Endothelial cell of umbilical vein (primary cell): ENCODE measurements at places on chromosomes 12 and 14. TPM values are rescaled to one million over a fixed set of nuclear protein-coding genes. Genes with fewer than 3 reads are reported as not detected.

GRCh38 chr12:87768501-87769287 lies 260.5 kb downstream of the C12orf50 start:
- DNase-seq: no peak

- no peak for DNase-seq
Observed at GRCh38 chr12:130141105-130141504, 21.2 kb upstream of the FZD10 start.

GRCh38 chr12:98256830-98257229 lies 258.6 kb upstream of the TMPO start:
- no peak for DNase-seq

GRCh38 chr12:89333564-89334252 lies 18.6 kb downstream of the DUSP6 start:
- DNase-seq: no peak

GRCh38 chr12:118025168-118025567 lies 8.7 kb downstream of the RFC5 start:
- no peak for DNase-seq

DNA sequence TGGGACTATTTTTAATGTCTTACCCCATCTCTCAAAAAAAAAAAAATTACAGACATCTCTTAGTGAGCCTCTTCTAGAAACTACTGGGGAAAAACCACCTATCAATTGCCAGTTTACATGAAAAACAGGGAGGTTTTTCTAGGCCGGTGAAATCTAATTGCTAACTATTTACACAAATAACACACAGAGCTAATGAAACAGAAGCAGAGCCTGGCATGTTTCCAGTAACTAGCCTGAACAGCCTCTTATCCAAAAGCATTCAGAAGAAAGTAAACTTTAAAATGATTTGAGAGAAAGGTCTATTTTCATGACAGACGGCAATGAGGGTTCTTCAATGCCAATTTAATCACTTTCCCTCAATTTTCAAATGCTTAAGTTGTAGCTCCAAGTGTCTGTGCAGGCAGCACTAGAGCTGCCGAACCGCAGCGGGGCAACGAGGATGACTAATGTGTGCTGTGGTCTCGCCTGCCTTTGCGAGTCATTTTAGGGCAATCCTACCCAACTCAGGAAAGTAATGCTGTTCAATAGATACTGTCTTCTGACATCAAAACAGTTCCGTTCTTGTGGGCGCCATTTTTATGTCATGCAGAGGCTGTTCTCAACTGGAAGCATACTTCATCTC lies 84.6 kb downstream of the SETD3 start:
- no peak for DNase-seq

The ALDH1L2 gene
- total RNA-seq: 2.2 and 2.5 TPM in 2 replicates

The AICDA gene
- total RNA-seq: not detected in 2 replicates
